ENCODE measurements at places on chromosomes 11 and 22. TPM values are rescaled to one million over a fixed set of nuclear protein-coding genes. Genes with fewer than 3 reads are reported as not detected.

The SNX32 gene
- total RNA-seq: 1.9 TPM

- no peak for DNase-seq
These were observed 3.4 kb downstream of the POU2AF3 start for GRCh38 chr11:111301842-111302118.

DNA sequence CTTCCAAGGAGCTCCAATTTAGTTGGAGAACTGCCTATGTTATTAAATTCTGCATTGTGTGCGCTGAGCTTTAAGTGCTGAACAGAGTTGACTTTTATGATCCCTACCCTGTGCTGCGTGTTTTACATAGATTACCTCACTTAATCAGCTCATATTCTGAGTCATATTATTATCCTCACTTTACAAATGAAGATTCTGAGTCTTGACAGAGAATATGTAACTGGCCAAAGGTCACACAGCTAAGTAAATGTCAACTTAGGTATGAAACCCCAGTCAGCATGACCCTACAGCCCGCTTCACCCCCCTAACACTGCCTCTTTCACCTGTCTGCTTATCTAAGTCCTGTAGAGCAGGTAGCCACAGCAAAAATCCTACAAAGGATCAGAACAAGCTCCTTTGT is 19.8 kb upstream of the TMPRSS5 start:
- no peak for DNase-seq

The GAL gene
- total RNA-seq: 1.1 TPM

- DNase-seq: no peak
These were observed 924.9 kb downstream of the TBC1D22A start for GRCh38 chr22:47687346-47687655.

- no peak for DNase-seq
These were observed 29.9 kb upstream of the CD44 start for GRCh38 chr11:35109041-35109440.

DNA sequence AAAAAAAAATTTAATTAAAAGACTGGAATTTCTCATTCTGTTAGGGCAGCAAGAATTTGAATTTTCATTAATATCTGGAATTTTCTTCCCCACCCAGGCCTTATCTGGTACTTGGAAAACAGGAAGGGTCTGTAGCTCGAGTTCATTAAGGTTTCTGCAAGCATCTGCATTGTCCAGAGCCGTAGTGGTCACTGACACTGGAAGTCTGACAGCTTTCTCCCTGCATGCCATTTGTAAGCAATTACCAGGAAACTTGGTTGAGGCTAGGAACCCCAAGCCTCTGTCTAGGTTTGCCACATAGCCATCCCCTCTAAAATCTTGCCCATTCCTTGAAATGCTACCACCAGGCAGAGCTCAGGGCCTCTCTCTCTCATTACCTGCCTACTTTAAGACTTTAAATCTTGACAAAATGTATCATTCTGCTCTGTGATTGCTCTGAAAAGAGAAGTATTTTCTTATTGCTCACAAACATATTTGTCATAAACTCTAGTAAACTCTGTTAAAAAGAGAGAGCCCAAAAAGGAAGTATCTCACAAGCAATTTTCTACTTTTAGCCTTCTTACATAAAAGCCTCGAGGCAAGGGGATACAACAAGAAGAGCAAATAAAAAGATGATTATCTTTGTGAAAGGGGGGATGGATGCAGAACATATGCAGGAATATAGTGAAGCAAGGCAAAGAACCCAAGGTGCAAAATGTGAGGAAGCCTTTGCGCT is 5.5 kb upstream of the PGM2L1 start:
- DNase-seq: no peak

- peak; percentile 93 for DNase-seq
These were observed 50.8 kb downstream of the FBLN1 start for GRCh38 chr22:45553351-45554039.

The TRIM29 gene
- total RNA-seq: not detected

- DNase-seq: peak; percentile 85
These were observed 3.8 kb downstream of the SMTN start for GRCh38 chr22:31084811-31085492.

The TREH gene
- total RNA-seq: not detected

The POLR3H gene
- total RNA-seq: 54.0 TPM

- DNase-seq: peak; percentile 58
These were observed 328.1 kb upstream of the MPPED2 start for GRCh38 chr11:30914143-30914762.

The SOX6 gene
- total RNA-seq: 18.6 TPM

DNA sequence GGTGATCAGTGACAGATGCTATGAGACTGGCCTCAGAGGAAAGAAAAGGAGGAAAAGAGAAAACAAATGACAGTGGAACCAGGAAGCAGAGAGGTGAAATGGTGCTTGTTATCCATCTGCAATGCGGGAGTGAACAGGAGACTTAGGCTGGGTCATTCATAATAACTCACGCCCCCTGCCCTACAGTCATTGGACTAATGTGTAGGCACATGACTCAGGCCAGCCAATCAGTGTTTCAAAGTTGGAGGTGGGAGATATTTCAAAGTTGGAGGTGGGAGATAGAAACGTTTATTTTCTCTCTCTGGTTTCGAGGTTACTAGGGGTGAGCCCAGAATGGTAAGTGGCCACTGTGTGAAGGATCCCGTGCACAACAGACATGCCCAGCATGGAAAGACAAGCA is 30.3 kb downstream of the SLC22A6 start:
- DNase-seq: no peak

The KRTAP5-11 gene
- not detected for total RNA-seq

GRCh38 chr22:50416996-50417395 is 57.8 kb downstream of the SBF1 start:
- no peak for DNase-seq

DNA sequence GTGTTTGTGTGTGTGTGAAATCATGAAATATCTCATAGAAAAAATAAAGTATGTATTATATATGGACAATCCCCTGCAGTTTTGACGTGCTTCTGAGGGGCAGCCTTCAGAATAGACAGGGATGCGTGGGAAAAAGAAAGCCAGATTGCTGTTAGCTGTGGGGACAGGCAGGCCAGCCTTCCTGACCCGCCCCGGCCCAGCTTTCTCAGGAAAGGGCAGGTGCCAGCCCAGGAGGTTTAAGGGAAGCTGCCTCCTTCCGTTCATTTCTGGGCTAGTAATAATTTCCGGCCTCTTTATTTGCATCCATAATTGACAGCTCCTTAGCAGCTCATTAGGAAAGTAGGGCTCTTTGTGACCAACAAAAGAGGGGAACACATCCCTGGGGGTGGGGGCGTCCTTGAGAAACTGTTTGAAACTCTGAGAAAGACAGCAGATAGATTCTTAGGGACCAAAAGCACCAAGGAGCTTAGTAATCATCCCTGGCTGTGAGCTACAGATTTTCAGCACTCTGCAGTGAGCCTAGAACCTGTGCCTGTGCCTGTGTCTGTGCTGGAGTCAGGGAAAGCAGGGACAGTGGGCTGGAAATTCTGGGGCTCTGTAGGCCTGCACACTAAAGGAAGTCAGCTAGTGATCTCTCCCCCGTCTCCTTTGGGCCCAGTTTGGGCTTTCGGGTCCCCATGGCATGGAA is 632.9 kb upstream of the CADM1 start:
- no peak for DNase-seq

The ZNF215 gene
- 11.2 TPM for total RNA-seq

DNA sequence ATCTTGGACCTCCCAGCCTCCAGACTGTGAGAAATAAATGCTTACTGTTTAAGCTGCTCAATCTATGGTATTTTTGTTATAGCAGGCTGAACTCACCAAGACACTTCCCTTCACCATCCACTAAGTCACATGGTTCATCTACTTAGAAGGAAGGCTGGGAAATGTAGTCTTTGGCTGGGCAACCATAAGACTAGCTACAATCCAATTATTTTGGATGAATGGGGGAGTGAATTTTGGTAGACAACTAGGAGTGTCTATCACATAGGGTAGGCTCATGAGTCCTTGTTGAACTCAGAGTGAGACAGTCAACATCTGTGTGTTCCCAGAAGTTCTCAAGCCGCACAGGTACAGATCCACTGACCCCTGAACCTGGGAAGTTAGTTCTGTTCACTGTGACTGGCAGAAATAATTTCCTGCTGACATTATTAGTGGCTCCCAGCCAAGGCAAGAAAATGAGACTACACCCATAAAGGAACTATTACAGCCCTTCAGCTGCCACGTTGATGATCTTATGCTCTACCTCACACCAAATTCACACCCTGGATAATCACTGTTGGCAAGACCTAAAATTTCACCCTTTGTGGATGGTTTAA is 3.1 kb upstream of the SLC35C1 start:
- no peak for DNase-seq

GRCh38 chr22:41028841-41029240 is 63.6 kb upstream of the EP300 start:
- no peak for DNase-seq

GRCh38 chr11:134752964-134753770 is 341.1 kb upstream of the B3GAT1 start:
- no peak for DNase-seq

- DNase-seq: no peak
These were observed 7.7 kb upstream of the F2 start for GRCh38 chr11:46711303-46711702.

- no peak for DNase-seq
These were observed 81.9 kb upstream of the PGR start for GRCh38 chr11:101211407-101211975.

DNA sequence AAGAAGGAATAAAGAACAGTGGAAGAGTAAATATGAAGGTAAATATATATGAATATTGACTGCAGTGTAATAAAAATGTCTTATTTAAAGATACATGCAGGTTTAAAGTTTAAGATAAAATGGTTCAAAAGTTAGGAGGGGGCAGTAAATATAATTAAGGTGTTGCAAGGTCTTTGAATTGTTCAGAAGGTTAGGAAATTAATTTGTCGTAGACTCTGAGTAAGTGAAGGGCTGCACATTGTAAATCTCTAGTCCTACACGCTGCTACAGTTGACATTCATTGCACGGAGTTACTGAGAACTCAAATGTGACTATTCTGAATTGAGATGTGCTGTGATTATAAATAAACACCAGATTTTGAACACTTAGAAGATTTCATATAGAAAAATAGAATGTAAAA is 69.8 kb upstream of the PRODH start:
- no peak for DNase-seq

DNA sequence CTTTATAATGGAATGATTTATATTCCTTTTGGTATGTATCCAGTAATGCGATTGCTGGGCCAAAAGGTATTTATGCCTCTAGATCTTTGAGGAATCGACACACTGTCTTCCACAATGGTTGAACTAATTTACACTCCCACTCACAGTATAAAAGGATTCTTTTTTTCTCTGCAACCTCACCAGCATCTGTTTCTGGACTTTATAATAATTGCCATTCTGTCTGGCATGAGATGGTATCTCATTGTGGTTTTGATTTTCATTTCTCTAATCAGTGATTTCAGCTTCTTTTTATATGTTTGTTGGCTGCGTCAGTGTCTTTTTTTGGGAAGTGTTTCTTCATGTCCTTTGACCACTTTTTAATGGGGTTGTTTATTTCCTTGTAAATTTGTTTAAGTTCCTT is 679.3 kb downstream of the JRKL start:
- DNase-seq: no peak

The MS4A18 gene
- not detected for total RNA-seq

GRCh38 chr11:88507771-88508417 is 170.4 kb upstream of the CTSC start:
- no peak for DNase-seq

DNA sequence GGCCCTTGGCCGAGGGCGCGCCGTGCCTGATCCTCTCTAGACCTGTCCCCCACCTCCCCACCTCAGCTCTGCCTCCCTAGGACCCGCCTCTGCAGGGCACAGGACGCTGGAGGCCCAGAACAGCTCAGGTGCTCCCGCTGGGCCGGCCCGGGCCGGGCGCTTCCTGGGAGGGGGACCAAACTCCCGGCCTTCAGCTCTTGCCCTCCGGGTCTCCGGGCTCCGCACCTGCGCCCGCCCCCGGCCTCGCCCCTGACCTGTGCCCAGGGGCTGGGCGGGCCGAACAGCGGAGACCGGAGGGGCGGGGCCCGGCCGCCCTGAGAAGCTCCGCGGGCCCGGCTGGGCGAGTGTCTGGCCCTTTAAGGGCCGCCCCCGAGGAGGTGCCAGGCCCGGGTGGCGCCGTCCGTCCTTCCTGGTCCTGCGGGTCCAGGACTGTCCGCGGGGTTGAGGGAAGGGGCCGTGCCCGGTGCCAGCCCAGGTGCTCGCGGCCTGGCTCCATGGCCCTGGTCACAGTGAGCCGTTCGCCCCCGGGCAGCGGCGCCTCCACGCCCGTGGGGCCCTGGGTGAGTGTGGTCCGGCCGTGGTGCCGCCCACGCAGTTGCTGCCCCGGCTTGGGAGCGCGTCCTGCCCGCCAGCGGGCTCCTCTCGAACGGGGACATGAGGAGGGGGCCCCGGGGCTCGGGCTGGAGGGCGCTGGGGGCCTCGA is at the start of gene SSH3:
Gene SSH3, plus strand, starts transcription at position 399 of the 703 bp plus-strand sequence. Its CDS starts 96 bp downstream, at position 495.
- no peak for DNase-seq

DNA sequence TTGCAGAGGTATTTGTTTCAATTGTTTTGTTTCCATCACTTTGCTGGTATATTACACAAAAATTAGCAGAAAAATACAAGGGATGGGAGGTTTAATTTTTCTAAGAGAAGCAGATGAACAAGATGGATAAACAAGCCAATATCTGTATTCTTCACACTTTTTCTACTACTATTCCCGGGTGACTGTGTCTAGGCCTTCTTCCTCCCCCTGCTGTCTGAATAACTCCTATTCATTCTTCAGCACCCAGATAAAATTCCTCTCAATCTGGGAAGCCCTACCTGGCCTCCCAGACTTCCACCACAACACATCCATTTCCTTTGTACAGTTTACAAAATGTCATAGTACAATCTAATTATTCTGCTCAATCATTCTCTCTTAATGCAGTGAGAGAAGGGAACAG is 666.6 kb upstream of the TENM4 start:
- no peak for DNase-seq

GRCh38 chr22:20425566-20426258 is 11.9 kb downstream of the SCARF2 start:
- no peak for DNase-seq

DNA sequence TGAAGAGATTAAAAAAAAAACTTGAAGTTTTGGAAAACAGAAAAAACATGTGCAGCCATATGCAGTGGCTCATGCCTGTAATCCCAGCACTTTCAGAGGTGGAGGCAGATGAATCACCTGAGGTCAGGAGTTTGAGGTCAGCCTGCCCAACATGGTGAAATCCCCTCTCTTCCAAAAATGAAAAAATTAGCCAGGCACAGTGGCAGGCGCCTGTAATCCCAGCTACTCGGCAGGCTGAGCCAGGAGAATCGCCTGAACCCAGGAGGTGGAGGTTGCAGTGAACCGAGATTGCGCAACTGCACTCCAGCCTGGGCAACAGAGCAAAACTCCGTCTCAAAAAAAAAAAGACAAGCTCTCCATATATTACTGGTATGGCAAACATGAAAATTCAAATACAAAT is 7.6 kb downstream of the DLG2 start:
- DNase-seq: no peak

The MUC6 gene
- total RNA-seq: not detected

DNA sequence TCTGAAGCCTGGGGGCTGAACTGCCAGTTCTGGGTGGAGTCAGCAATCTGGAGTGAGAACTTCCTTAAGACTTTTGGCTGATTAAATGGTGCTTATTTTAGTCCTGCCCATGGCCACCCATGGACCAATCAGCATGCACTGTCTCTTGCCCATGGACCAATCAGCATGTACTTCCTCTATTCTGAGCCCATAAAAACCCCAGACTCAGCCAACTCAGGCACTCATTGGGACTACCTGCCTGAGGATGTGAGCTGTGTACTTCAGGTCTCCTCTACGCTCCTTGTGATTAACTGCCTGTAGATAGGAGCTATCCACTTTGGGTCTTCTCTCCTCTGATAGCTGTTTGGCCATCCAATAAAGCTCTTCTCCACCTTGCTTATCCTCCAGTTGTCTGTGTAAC is 342.3 kb upstream of the CCDC179 start:
- no peak for DNase-seq

The SAA4 gene
- not detected for total RNA-seq

The SHISAL1 gene
- 4.3 TPM for total RNA-seq

The SCUBE1 gene
- total RNA-seq: 12.1 TPM

The DPAGT1 gene
- total RNA-seq: 49.5 TPM
